Choroid plexus epithelial cell (primary cell): ENCODE measurements at places on chromosomes 12 and 14.

- peak; percentile 87 for DNase-seq
Measured at GRCh38 chr12:6852651-6853354, 853 bp downstream of the USP5 start.

DNA sequence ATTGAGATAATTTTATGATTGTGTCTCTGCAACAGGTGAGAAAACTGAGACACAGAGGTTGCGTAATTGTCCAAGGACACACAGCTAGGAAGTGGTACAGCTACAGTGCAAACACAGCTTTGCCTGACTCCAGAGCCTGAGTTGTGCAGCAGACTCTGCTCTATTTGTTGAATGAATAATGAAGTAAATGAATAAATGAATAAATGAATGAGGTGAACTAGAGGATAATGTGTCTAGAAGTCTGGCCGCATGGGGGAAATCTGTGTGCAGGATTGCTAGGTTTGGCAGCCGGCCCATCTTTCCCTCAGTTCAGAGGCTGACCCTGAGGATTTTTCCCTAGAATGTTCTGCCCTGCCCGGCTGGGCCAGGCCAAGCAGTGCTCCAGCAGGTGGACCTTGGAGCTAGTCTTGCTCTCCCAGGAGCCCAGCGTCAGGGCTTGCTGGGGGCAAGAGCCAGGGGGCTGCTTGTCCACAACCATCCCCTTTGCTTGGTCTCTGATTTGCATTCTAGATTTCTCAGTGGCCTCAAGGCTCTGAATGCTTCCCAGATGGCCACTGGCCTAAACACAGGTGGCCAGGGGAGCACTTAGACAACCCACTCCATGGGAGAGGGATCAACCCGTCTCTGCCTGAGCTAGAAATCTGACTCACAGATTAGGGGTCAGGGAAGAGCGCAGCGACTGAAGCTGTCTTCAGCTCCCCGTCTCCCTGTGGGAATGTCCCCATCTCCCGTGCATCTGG is 225.2 kb downstream of the C12orf75 start:
- DNase-seq, result no peak

- no peak for DNase-seq
Measured at GRCh38 chr12:12003609-12004008, 67.1 kb upstream of the BCL2L14 start.

DNA sequence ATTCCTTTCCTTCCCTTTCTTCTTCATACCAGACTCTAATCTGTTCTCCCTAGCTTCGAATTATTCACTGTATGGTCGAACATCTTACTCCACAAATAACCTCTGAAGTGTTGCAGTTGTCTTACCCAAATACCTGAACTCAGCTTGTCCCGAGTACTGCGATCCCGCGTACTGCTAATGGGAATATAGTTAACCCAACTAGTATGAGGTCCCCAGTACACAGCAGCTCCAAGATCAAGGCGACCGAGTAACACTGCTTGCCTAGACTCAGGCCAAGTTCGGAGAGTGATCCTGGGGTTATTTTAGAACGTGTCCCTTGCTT is 462 bp upstream of the ETNK1 start:
- no peak for DNase-seq

DNA sequence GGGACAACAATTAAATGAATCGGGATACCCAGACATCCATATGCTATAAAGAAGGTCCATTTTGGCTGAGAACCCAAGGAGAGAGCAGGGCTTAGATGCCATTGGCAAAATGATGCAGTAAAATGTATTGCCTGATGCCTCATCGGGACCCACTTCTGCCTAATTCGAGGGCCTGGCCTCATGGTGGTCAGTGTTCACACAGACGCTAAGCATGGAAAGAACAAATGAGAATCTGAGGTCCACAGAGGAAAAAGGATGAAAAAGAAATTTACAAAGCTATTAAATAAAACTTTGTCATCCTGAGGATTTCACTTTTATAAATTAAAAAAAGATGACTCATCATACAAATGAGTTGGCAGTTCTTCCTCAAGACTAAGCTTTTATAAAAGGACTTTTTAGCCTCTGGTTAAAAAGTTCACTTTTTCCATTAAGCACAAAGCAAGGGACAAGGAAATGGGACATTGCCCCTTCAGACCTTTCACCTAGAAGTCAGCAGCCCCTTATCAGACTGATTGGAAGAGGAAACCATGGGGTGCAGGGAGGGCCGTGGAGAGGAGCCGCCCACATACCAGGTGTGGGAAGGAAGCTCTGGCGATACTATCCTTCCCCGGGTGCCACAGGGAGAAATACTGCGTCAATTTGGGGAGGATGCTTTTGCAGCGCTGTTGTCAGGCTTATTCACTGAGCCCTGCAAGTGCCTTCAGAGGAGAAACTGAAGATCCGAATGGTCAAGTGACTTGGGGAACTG is 176.0 kb downstream of the EGLN3 start:
- DNase-seq, result no peak

DNA sequence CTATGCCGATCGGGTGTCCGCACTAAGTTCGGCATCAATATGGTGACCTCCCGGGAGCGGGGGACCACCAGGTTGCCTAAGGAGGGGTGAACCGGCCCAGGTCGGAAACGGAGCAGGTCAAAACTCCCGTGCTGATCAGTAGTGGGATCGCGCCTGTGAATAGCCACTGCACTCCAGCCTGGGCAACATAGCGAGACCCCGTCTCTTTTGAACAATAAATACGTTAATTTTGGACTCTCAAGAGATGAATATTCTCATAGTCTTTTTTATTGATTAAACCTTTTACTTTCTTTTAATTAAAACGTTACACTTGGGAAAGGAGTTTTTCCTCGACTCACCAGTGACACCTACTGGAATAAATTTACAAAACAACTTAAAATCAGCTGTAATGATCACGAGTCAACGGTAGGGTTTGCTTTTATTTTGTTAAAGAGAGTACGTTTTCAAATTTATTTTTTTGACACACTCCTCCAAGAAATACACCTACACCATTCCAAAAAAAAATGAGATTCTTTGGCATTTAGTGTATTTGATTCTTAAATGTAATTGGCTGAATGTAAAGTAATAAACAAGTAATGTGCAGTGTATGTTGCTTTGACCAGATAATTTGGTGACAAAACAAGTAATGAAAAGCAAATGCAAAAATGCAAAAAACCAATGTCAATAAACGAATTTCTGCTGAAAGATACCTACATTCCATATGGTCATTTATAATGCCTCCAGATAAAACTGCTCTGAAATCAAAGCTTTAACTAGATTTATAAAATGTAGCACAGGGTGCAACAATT is 687 bp upstream of the RPS29 start:
- DNase-seq, result peak; percentile 84

DNA sequence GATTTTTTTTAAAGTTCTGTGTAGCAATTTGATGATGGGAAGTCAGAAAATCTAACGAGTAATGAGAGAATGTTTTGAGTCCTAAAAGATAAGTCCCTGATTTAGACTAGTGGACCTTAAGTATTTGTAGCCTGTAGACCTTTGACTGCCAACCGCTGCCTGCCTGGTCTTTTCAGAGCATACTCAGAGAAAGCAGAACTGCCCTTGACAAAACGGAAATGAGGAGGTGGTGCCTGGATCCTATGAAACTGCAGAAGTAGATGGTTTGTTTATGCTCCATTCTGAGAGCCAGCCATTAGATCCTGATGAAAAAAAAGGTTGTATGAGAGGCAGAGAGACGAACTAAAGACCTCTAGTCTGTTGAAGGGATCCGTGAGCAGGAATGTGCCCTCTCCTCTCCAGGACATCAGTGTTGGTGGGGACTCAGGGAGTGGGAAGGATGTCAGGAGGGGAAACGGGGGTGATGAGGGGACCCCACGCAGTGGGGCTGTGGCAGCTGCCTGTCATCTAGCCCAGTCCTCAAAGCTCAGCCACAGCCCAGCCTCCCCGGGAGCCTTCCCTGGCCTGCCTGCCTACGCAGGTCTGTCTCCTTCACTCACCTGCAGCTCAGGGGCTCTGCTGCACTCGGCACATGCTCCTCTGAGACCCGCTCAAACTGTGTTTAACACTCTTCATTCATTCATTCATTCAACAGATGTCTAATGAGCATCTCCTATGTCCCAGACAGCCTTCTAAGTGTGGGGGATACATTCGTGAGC is 447.5 kb downstream of the AACS start:
- DNase-seq, result no peak

DNA sequence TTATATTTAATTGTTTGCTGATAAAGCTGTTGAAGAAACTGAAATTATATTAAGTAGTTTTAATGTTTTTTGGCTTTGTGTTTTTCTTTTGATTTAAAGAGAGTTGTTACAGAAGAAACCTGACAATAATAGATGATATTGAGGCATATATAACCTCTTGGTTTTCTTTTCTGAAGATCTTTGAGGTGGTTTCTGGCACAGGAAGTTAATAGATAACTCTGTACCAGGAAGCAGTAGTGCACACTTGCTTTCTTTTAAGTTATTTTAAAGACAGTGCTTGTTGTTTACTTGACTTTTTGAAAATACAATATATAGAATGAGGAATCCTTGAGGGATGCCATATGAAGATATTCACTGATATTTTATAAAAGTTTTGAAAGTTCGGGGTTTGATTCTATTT is 209.0 kb upstream of the FBXO33 start:
- no peak for DNase-seq

GRCh38 chr12:45343269-45344051 is 127.6 kb downstream of the ANO6 start:
- DNase-seq, result peak; percentile 58

DNA sequence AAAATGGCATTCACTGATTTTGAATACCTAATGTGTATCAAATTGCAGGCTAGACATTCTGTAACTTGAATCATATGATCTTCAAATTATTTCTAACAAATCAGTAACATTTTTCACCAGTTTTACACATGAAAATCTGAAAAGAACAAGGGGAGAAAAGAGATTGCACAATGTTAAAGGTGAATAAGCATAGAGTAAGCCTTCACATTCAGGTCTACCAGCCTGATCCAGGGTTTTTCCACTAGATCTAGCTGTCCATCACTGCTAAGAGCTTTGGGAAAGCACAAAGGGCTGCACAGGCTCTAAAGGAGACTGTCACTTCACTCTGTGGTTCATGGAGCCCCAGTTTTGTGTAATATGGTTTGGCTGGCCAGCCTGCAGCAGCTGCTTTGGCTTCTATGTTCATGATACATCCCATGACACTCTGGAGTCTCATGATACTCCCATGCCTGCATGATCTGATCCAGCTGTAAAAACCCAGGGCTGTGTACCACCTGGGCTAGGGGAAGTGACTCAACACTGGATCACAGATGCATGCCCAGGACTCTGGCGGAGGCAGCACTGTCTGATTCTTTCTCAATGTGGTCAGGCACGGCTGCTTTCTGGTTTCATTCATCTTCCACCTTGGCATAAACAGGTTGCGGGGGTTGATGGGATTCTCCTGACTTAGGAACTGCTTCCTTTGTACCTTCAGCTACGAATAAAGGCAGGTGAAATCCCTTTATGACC is 859.7 kb downstream of the GALC start:
- DNase-seq, result no peak

- peak; percentile 60 for DNase-seq
Measured at GRCh38 chr14:78758333-78758732, 588.2 kb downstream of the NRXN3 start.

DNA sequence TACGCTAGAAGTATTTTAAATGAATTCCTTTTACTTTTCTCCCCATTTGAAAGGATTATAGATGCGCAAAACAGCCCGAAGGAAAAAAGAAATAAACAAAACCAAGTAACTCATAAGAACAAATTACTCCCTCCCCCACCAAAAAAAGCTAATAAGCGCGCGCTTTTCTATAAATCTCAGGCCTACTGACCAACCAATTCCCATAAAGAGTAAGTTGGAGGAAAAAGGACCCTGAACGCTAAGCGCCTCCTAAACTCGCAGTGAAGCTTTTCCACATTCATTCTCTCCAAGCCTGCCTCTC is 588 bp downstream of the MBIP start:
- peak; percentile 36 for DNase-seq

- no peak for DNase-seq
Measured at GRCh38 chr14:79037106-79037505, 866.9 kb downstream of the NRXN3 start.

- DNase-seq, result peak; percentile 4
Measured at GRCh38 chr12:45050751-45051571, at the start of gene DBX2. Gene DBX2, minus strand, starts transcription at chr12:45051099. Its CDS starts 172 bp downstream, at chr12:45050927.

DNA sequence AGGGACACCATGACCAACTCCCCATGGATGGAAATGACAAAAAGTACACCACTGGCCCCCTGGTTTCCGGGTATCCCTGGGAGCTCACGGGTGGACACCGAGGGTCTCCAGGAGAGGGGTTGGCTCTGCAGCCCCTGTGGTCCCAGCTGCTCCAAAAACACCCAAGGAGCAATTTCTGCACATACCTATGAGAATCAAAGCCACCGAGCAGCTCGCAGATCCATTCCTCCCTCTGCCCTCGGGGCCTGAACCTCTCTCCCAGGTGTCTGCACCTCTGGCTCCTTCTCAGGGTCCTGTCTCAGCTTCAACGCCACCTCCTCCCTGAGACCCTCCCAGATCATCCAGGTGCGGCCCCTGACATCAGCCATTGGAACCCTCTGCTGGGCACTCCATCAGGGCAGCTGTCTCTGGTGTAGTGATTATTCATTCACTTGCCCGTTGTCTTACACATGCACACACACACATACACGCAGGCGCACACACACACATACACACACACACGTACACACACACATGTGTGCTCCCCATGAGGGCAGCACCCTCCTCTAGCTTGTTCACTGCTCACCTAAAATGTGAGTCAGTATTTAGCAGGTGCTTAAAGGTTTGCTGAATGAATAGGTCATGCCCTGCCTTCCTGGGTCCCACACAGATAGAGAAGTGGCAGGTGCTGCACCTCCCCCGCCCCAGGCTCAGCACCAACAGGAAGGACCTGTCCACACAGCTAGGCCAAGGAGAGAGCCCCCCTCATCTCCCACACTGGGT is 5.9 kb downstream of the RIMBP2 start:
- no peak for DNase-seq

GRCh38 chr12:6158255-6158654 is 33.8 kb upstream of the VWF start:
- peak; percentile 34 for DNase-seq

DNA sequence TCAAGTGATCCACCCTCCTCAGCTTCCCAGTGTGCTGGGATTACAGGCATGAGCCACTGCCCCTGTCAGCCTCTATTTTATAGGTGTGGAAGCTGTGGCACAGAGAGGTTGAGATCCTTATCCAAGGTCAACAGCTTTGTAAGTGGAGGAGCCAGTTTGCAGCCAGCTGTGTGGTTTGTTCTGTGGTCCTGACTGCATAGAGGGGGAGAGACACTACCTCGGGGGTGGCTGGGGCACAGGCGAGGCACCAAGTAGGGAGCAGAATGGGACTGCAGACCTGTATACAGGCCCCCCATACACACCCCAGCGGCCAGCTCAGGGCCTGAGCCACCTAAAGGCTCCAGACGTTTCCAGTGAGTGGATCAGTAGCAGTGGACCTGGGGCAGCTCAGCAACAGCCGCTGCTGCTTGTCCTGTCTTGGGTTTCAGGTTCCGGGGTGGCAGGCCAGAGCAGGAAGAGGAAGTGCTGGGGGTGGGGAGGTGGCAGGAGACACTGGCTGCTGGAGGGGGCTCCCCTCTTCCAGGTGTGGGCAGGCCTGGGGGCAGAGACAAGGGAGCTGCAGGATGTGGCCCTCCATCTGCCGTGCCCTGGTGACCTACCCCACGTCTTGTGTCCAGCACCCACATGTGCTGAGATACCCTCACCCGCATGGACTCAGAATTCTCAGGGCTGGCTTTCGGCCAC is 11.0 kb downstream of the ORAI1 start:
- DNase-seq, result no peak
